ENCODE measurements at places on chromosomes 2 and 18. TPM values are rescaled to one million over a fixed set of nuclear protein-coding genes. Genes with fewer than 3 reads are reported as not detected.

DNA sequence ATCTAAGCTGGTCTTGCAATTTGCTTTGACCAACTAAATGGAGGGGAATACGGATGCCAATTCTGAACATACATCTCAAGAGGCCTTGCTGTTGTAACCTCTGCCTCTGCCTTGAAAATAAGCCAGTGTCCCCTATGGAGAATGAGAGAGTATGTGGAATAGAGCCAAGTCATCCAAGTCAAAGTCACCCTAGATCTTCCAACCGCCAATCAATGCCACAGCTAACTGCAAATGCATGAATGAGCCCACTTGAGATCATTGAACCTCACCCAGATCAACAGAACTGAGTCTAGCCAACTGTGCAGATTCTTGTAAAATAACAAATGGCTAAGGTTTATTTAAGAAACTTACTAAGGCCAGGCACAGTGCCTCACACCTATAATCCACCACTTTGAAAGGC, 139.8 kb upstream of the TANK start:
- H3K4me3 ChIP-seq = no peak overlapping the region
- H3K27ac ChIP-seq = no peak overlapping the region
- H3K27me3 ChIP-seq = peaks cover 3% of the 10 kb centered on the region
- peaks cover 2% of the 10 kb centered on the region for H3K36me3 ChIP-seq

- H3K36me3 ChIP-seq = no peaks in the 10 kb centered on the region
- no peak for DNase-seq
- no peaks in the 10 kb centered on the region for H3K27me3 ChIP-seq
- H3K27ac ChIP-seq = no peak overlapping the region
Measured at GRCh38 chr18:78965260-78965659, 14.4 kb upstream of the SALL3 start.

- no peak overlapping the region for H3K4me3 ChIP-seq
- no peaks in the 10 kb centered on the region for H3K36me3 ChIP-seq
- no peak overlapping the region for H3K27ac ChIP-seq
Measured at GRCh38 chr18:50447952-50448351, 73.1 kb downstream of the SKA1 start.

The HMSD gene
- 8.5 TPM for total RNA-seq

DNA sequence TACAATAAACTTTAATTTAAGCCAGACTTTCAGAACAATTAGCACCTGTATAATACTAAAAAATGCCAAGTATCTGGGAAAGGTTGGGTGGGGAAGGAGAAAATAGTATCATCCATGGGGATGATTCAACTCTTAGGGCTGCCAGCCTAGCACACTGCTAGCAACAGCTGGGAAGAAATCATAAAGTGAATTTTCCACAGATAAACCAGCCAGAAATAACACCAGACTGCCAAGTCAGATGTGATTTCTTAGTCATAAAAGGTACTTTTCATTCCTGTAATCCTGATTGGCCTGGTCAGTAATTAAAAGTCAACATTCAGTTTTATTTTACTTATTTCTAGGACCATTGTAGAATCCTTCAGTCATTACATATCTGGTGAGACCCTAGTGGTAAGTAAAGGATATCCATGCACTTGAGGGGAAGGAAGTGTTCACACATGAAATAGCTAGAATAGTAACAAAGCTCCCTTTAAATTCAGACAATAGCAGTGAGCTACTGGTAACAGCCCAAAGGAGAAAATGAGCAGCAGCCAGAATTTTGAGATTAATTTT, 59.4 kb downstream of the LIMS1 start:
- peaks cover 4% of the 10 kb centered on the region for H3K36me3 ChIP-seq
- no peak overlapping the region for H3K27ac ChIP-seq
- peaks cover 56% of the 10 kb centered on the region for H3K4me1 ChIP-seq

DNA sequence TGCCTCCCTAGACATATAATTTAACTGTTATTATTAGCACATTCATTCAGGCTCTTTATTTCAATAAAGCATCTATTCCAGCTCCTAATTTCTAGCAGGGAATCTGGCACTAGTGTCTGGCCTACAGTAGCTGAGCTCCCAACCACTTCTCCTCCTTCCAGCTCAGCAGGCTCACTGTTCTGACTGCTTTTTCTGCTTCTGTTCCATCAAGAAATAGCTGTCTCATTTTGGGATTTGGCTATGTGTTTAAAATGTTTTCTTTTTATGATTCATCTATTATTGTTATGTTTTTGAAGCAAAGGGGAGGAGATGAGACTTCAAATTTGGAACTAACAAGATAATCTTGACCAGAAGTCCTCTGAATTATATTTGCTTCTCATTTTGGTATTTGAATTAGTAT, 172.7 kb upstream of the SMAD7 start:
- H3K27me3 ChIP-seq = no peaks in the 10 kb centered on the region
- H3K4me1 ChIP-seq = peaks cover 3% of the 10 kb centered on the region
- peaks cover 3% of the 10 kb centered on the region for H3K36me3 ChIP-seq
- no peak overlapping the region for H3K27ac ChIP-seq
- no peak overlapping the region for H3K4me3 ChIP-seq
- no peak for DNase-seq

DNA sequence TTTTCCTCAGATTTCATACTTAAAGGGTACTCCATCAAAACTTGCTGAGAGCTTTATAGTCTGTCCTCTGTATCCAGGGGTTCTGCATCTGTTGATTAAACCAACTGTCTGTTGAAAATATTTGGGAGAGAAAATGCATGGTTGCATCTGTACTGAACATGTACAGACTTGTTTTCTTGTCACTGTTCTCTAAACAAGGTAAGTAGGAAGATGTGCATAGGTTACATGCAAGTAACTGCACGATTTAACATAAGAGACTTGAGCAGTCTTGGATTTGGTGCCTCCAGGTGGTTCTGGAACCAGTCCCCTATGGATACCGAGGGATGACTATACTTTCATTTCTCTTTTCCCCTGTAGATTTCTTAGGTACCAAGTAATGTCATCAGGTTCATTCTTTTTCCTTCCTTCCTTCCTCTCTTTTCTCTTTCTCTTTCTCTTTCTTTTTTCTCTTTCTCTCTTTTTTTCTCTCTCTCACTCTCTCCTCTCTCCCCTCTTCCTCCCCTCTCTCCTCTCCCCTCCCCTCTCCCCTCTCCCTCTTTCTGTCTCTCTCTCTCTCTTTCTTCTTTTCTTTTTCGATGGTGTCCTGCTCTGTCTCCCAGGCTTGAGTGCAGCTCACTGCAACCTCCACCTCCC, 23.2 kb downstream of the ADNP2 start:
- DNase-seq = no peak
- peaks cover 24% of the 10 kb centered on the region for H3K4me1 ChIP-seq
- no peaks in the 10 kb centered on the region for H3K27me3 ChIP-seq
- peaks cover 52% of the 10 kb centered on the region for H3K36me3 ChIP-seq
- H3K4me3 ChIP-seq = no peak overlapping the region

DNA sequence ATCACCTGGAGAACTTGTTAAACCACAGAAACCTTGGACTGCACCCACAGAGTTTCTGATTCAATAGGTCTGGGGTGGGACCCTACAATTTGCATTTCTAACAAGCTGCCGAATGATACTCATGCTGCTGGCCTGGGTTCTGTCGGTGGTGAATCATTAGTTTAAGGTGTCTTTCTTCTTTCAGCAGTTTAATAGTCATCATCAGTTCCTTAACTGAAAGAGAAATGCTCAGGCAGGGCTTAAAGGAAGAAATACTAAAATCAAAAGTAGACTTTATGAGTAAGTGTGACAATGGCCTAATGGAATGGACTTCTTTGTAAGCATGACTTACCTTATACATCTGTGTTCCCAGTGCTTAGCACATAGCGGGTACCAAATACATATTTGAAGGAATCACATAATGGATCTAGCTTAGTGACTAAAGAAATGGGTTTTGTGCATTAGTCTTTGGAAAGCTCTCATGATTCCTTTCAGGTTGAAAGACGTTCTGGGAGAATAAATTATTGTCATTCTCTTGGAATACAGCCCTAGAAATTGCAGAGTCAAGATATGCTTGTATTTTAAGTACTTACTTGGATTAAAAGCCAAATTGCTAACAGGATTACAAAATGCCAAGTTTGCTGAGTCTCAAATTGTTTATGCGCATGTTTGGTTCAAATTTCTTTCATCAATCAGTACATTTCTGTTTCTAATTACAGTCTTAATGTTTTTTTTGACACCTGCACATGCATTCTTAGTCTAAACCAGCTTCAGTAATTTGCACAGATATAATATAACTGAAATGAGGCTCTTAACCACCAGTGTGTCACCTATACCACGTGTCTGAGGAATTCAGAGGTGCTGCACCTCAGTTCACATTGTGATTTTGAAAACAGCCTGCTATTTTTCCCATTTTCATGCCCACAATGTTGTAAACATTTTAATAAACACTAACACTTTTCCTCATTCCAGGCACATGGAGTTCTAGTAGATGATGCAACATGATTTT, 220.3 kb upstream of the NRP2 start:
- no peak overlapping the region for H3K4me3 ChIP-seq
- no peak overlapping the region for H3K27ac ChIP-seq
- H3K36me3 ChIP-seq = no peaks in the 10 kb centered on the region
- H3K27me3 ChIP-seq = peaks cover 9% of the 10 kb centered on the region

DNA sequence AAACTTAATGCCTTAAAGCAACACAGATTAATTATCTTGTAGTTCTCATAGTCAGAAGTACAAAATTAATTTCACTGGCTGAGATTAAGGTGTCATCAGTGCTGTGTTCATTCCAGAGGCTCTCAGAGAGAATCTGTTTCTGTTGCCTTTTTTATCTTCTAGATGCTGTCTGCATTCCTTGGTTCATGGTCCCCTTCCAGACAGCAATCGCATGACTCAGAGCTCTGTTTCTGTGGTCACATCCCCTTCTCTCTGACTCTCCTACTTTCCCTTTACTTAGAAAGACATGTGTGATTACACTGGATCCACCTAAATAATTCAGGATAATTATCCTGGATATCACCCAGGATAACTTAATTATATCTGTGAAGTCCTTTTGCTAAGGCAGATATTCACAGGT, 148.6 kb downstream of the MAIP1 start:
- H3K4me1 ChIP-seq = no peaks in the 10 kb centered on the region
- no peaks in the 10 kb centered on the region for H3K36me3 ChIP-seq
- H3K27me3 ChIP-seq = peaks cover 18% of the 10 kb centered on the region
- H3K4me3 ChIP-seq = no peak overlapping the region

GRCh38 chr2:208285853-208286252, 19.8 kb downstream of the PIKFYVE start:
- no peak for DNase-seq
- peaks cover 5% of the 10 kb centered on the region for H3K4me1 ChIP-seq
- H3K4me3 ChIP-seq = no peak overlapping the region

The FOXI3 gene
- total RNA-seq = not detected

DNA sequence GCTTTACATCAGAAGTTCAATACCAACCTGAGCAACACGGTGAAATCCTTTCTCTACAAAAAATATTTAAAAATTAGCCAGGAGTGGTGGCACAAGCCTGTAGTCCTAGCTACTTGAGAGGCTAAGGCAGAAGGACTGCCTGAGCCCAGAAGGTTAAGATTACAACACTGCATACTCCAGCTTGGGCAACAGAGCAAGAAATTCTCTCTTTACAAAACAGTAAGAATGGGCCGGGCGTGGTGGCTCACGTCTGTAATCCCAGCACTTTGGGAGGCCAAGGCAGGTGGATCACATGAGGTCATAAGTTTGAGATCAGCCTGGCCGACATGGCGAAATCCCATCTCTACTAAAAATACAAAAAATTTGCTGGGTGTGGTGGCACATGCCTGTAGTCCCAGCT, 113.2 kb downstream of the USP34 start:
- no peaks in the 10 kb centered on the region for H3K27me3 ChIP-seq
- H3K27ac ChIP-seq = no peak overlapping the region
- peaks cover 22% of the 10 kb centered on the region for H3K4me1 ChIP-seq
- H3K4me3 ChIP-seq = no peak overlapping the region

DNA sequence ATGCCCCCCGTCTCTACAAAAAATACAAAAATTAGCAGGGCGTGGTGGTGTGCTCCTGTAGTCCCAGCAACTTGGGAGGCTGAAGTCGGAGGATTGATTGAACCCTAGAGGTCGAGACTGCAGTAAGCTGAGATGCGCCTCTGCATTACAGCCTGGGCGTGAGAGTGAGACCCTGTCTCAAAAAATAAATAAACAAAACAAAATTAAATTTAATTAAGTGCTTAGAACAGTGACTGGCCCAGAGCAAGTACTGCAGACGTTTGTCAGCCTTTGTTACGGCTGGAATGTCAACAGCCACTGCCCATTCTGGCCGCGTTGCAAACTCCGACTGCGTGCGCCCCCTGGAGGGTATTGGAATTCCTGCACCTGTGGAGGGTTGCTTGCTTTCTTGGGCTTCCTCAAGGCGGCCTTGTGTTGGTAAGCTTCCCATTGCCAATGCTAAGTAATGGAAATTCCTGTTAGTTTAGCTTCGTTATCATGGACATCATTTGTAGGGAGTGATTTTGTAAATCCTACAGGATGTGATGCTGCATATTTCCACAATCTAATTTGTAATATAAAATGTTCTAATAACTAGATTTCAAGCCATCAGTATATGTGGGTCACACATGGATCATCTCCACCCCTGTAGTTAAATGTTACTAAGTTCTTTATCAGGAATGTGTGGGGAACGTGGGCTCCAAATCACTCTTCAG, 15.9 kb upstream of the ATP6V1B1 start:
- H3K4me1 ChIP-seq = no peaks in the 10 kb centered on the region
- peaks cover 13% of the 10 kb centered on the region for H3K27me3 ChIP-seq
- no peaks in the 10 kb centered on the region for H3K36me3 ChIP-seq
- DNase-seq = peak; percentile 70
- H3K4me3 ChIP-seq = no peak overlapping the region
- H3K27ac ChIP-seq = no peak overlapping the region

The SERPINB11 gene
- not detected for total RNA-seq

DNA sequence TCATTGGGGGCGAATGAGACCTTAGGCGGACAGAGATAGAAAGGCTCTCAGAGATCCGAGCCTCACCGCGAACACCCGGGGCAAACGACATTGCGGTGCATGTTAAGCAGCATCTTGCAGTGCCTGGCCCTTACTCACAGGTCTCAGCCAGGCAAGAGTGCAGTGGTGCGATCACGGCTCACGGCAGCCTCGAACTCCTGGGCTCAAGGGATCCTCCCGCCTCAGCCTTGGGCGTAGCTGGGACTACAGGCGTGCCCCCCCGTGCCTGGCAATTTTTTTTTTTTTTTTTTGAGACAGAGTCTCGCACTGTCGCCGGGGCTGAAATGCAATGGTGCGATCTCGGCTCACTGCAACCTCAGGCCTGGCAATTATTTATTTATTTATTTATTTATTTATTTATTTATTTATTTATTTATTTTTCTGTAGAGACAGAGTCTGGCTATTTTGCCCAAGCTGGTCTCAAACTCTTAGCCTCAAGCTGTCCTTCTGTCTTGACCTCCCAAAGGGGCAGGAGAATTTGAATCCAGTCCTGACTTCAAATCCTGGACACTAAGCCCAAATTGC, 1.3 kb downstream of the LAMA3 start:
- H3K36me3 ChIP-seq = no peaks in the 10 kb centered on the region
- H3K27me3 ChIP-seq = peaks cover 55% of the 10 kb centered on the region
- no peak overlapping the region for H3K27ac ChIP-seq
- H3K4me1 ChIP-seq = peaks cover 9% of the 10 kb centered on the region

- H3K4me1 ChIP-seq = no peaks in the 10 kb centered on the region
- no peak overlapping the region for H3K27ac ChIP-seq
- peaks cover 2% of the 10 kb centered on the region for H3K27me3 ChIP-seq
- no peak overlapping the region for H3K4me3 ChIP-seq
- no peak for DNase-seq
Measured at GRCh38 chr18:22711192-22711685, 221.9 kb upstream of the RBBP8 start.

The ARHGAP28 gene
- total RNA-seq = not detected

All from activated CD4-positive, alpha-beta memory T cell treated with anti-CD3 and anti-CD28 coated beads, Interleukin-2, amount 10 ng/mL, durations not matched to agents 7 days and 5 days (primary cell).